ENCODE measurements at places on chromosomes 2 and 18.

DNA sequence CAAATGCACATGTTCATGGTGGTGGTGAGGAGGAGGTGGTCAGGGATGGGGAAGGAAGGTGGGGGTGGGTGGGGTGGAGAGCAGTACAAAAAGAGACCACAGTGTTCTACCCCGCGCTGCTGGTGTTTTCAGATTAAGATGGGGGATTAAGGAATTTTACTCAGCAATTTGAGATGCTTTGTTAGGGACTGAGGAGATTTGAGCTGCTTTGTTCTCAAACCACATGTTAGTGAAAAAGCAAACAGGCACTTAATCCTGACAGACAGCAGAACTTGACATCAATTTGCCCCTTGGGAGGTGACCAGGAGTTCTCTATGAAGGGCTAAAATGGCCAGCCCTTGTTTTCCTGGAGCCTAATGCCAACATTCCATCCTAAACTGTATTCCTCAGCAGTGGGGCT lies 244.5 kb downstream of the MEIS1 start:
- DNase-seq, result no peak

GRCh38 chr2:33210626-33211025 lies 263.9 kb downstream of the LTBP1 start:
- no peak for DNase-seq

DNA sequence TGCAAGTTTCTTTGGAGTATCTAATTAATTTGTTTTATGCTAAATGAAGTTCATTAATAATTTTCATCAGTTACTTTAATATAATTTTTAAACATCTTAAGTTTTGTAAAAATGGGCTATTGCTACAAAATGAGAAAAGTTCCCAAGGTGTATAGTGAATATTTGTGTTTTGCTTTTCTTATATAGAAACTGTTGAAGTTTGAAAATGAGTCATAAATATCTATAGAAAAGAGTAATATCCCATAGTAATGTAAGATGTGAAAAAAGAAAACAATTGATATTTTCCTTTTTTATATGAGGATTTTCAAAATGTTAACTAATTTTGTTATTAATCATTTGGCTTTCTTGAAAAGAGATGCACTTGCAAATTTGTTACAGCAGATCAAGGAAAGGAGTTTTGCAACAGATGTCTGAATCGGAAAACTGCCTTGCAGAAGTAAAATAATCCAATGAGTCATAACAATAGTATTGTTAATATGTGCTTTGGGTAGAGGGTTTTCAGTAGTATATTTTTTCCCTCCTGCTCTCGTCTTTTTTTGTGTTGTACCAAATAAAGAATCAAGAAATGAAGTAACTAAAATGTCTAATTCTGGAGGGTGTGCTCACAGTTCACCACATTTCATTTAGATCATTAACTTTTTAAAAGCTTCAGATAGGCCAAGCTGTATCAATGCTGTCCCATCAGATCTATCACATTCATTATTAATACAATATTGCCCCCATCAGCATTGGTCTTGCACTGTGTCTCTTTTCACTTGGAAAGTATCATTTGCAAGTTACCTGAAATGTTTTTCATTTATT lies 15.5 kb downstream of the DUSP19 start:
- no peak for DNase-seq

GRCh38 chr18:52475325-52475724 lies 135.3 kb downstream of the DCC start:
- DNase-seq, result no peak

DNA sequence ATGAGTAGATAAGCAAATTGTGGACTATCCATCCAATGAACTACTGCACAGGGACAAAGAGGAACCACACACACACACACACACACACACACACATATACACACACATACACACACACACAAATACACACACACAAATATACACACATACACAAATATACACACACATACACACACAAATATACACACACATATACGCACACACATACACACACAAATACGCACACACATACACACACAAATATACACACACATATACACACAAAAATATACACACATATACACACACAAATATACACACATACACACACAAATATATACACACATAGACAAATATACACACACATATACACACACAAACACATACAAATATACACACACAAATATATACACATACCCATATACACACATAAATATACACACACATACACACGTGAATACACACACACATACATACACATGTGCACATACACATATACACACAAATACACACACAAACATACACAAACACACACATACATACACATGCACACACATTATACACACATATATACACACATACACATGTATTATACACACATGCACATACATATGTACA lies 19.8 kb upstream of the EFHD1 start:
- DNase-seq, result no peak

DNA sequence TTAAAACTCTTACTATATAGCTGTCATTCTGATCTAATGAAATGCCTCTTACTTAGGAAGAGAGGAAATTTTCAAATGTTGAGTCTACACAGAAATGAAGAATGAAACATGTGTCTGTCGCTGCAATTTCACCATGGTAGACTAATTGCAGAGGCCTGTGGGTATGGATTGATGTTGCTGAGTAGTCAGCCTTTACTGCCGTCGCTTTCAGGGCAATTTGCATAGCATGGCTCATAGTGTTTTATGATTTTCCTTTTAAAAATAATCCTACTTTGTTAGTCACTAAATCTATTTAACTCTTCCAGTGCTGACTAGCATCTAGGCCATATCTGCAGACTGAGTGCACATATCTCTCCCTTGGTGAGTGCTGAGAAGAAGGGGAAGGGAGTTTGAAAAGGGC lies 819.2 kb downstream of the SATB2 start:
- DNase-seq, result no peak

DNA sequence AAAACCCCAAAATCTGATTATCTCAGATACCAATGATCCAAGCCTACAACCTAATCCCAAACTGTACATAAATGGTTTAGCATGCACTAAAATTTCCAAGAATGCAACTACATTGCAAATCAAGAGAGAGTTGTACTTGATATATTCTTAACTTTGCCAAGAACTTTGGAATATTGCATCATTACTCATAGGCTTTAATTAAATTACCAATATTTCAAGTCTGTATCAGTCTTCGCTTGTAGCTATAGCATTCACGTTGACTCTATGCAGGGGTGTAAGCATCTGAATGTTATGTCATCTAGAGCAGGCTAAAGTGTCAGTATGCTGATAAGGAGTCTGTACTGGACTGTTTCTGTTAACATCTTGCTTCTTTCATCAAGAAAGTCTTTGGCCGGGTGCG lies 56.3 kb downstream of the FOXI3 start:
- DNase-seq, result no peak

GRCh38 chr2:40213619-40214018 lies 238.3 kb downstream of the SLC8A1 start:
- DNase-seq, result no peak

- no peak for DNase-seq
Observed at GRCh38 chr2:50645346-50645745, 386.6 kb downstream of the NRXN1 start.

DNA sequence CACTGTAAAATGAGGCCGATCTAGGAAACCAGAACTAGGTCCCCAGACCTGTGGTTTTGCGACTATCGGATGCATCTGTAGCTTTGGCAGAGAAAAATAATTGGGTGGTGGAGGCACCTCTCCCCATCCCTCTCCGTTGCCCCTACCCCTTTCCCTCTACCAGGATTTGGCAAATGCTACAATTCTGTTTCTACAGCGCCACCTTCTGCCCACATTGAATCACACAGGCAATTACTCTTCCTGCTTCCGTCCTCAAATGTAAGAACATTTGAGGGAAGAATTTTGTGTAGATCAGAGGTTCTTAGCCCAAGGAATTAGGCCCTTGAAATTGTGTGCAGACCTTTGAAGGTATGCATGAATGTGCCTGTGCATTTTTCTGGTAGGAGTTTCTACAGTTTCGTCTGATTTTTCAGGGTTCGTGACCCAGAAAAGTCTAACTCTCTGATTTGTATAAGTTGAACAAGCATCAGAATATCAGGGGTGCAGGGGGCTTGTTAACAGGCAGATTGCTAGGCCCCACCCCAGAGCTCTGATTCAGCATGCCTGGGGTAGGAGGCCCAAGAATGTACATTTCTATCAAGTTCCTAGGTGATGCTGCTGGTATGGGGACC lies 11.2 kb downstream of the ATP6V1B1 start:
- peak; percentile 18 for DNase-seq

- no peak for DNase-seq
Observed at GRCh38 chr2:239717706-239718105, 307.4 kb downstream of the NDUFA10 start.

- DNase-seq, result no peak
Observed at GRCh38 chr2:196431076-196431475, 208.4 kb upstream of the CCDC150 start.

GRCh38 chr2:184481865-184482264 lies 116.5 kb upstream of the ZNF804A start:
- DNase-seq, result no peak

DNA sequence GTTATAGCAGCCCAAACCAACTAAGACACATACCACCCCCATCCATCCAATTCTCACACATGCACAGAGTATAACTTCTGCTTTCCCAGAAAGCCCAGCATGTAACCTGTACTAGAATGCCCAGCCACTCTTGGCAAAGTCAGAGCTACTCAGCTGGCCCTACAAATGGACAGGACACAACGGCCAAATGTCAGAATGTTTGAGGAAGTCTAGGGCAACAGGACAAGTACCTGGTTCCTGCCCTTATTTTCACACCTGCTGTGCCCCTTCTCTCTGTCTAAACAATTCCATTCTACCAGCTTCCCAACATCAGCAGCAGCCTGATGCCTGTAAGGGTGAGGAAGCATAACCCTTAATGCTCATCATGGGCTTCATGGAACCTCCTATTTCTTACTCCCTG lies 15.1 kb upstream of the BZW1 start:
- DNase-seq, result no peak
